ENCODE measurements at places on chromosomes 3 and 15.

DNA sequence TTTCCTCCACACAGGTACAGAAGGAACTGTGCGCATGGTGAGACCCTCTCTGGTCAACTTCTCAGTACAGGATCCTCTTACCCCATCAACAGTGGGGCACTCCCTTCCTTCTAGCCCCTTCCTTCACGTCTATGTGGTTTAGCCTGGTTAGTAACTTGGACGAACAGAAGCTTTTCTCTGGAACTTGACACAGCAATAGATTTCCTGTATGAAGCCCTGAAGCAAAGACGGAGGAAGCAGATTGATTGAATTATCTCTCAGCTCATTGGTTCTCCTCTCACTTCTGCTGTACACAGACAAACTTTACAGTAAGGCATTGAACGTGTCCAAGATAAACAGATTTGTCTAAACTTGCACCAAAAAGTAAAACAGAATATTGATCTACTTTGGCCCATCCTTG, at the start of gene CD200R1:
Gene CD200R1 (minus strand): TSS at position 210 of the 400 bp plus-strand sequence. CDS start 246 bp downstream, outside the sequence.
- no peak for DNase-seq

- DNase-seq: no peak
Observed at GRCh38 chr3:10198761-10199649, 34.3 kb downstream of the IRAK2 start.

DNA sequence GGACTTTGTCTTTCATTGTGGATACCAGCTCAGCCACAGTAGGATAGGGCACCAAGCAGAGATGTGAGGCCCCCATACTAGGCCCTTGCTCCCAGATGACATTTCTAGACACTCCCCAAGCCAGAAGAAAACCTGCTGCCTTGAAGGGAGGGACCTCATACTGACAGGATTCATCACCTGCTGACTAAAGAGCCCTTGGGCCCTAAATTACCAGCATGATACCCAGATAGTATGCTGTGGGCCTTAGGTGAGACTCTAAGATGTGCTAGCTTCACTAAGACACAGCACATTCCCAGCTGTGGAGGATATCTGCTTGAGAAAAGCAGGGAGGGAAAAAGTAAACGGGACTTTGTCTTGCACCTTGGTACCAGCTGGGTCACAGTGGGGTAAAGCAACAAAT, 324.0 kb downstream of the TBL1XR1 start:
- no peak for DNase-seq

DNA sequence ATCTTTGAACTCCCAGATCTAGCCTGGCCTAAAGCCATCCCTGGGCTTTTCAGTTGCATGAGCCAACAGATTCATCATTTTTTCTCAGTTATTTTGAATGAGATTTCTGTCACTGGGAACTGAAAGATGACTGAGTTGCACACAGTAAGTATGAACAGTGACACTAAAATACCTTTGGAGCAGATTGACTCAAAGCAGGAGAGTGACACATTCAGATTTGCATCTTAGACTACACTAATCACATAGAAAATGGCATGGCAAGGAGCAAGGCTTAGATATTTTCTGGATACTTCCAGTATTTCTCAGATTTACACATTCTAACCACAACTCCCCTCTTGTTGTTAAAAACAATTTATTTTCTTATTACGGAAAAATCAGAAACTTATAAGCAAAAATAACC, 32.8 kb downstream of the SEC62 start:
- no peak for DNase-seq

DNA sequence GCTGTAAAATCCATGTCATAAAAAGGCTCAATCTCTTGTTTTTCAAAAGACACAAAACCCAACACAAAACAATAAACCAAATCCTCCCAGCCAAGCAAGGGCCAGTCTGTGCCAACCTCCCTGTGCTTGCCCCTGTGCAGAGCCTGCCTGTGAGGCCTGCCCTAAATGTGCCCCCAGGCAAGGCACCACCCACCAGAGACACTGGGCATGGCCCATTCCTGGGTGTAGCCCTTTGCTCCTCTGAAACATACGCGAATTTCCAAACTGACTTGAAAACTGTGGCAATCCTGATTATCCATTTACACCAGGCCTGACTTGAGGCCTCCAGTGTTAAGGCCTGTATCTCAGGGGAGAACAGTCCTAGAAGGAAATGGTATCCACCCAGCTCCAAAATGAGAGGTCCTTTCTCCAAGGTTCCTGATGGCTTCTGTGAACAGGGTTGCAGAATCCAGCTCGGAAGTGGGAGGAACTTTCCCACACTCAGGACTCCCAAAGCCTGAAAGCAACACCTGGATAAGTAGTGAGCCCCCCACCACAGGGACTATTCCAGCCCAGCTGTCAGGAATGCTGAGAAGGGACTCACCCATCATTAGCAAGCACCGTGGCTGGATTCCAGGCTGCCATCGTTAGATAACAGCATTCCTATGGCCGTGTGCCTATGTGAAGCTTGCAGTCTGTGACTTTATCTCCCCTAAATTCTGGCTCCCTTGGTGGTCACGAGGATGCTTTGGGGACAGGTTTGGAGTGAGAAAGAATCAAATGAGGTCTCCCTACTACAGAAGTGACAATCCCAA, 61.8 kb downstream of the CACNA2D2 start:
- no peak for DNase-seq

GRCh38 chr15:64844576-64845145, 2.9 kb downstream of the PLEKHO2 start:
- DNase-seq: no peak

DNA sequence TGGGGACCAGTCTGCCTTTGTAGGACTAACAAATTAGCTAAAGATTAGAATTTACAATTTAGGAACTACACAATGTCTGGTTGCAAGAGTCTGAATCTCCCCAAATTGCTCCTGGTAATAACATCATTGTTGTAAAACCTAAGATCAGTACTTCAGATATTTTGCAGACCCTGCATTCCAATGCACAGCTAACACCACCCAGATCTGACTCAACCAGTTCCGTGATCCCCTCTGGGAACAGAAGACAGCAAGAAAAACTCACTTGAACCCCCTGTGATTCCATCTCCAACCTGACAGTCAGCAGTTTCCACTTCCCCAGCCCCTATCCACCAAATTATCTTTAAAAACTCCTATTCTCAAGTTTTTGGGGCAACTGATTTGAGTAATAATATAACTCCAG, 201.9 kb upstream of the ARPP21 start:
- no peak for DNase-seq

DNA sequence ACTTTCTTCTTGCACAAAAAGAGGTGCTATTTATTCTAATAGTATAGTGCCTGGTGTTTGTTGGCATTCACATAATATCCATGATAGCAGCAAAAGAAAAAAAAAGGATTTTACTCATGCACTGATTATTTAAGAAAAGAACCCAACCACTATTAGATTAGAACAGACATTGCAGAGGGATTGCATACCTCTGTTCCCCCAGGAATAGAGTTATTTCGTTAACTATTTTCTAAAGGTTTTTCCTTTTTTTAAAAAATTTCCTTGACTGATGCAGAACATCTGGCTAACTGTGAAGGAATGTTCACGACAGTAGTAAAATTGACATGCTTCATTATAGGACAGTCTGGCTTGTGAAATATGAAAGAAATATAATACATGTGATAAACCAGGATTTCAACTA, 136.6 kb upstream of the PTX3 start:
- DNase-seq: no peak

DNA sequence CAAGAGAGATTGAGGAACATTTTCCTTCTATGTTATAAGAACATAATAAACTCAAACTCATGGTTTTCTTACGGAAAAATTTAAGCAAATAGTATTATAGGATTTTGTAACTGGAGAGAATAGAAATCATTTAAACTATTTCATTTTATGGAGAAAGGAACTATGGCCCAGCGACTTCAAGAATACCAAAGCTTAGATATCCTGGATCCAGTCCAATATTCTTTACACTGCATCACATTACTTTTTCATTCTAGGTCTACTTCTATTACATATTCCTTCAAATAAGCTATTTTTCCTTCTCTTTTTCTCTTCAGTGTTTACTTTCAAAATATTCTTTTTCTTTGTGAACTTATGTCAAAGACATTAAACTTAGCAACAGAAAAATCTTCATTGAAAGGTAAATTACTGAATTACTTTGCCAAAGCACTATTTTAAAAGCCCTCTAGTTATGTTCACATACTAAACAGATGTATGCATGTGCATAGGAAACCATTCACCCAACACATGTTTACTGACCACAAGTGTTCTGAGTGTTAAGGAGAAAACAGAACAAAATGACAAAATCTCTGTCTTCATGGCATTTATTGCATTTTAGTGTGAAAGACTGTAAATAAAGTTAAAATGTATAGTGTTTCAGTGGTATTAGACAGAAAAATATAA, 20.4 kb downstream of the KPNA4 start:
- no peak for DNase-seq

- DNase-seq: no peak
Observed at GRCh38 chr15:74306781-74307217, 60.6 kb downstream of the CYP11A1 start.
